ENCODE measurements at places on chromosomes 5 and 9. TPM values are rescaled to one million over a fixed set of nuclear protein-coding genes. Genes with fewer than 3 reads are reported as not detected.

DNA sequence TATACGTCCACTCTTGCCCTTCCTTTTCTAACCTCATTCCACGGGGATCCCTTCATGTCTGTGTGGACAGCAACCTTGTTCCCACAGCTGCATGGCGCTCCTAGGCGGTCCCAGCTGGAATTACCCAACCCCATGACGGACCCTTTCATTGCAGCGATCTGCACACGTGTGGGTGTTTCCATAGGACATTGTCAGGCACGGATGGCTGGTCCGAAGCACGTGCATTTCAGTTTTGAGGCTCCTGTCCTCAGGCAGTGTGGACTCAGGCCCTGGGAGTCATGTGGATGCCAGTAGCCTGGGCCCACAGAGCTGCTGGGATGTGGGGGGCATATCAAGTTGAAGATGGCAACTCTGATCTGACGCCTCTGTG is 15.0 kb downstream of the CARD19 start:
- no peaks in the 10 kb centered on the region for H3K27me3 ChIP-seq
- H3K4me1 ChIP-seq, result no peaks in the 10 kb centered on the region
- H3K36me3 ChIP-seq, result no peaks in the 10 kb centered on the region
- no peak overlapping the region for H3K27ac ChIP-seq
- no peak overlapping the region for H3K4me3 ChIP-seq

DNA sequence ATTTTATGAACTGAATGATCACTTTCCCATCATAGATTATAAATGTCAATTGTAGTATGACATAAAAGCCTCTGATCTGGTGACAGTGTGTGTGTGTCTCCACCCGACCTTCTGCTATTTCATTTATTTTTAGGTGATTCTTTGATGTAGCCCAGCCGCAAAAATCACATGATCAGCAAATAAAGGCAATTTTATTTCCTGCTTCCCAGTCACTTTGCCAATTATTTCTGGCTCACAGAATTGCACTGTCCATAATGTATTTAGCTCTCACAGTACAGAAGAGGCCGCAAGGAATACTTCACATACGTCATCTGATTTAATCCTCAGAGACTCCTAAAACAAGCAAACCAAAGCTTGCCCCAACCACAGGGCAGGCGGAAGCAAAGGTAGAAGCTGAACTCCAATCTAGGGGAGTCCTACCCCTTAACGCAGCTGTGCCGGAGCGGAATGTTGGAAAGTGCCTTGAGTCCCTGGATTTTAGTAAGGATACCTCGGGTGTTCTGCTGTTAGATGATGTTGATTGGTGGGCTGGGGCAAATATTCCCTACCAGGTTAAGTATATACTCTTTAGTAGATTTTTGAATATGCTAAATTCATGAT is 384.0 kb upstream of the IRX4 start:
- H3K36me3 ChIP-seq, result no peaks in the 10 kb centered on the region
- no peak overlapping the region for H3K4me3 ChIP-seq
- H3K27ac ChIP-seq, result no peak overlapping the region
- no peaks in the 10 kb centered on the region for H3K4me1 ChIP-seq
- no peak for DNase-seq

DNA sequence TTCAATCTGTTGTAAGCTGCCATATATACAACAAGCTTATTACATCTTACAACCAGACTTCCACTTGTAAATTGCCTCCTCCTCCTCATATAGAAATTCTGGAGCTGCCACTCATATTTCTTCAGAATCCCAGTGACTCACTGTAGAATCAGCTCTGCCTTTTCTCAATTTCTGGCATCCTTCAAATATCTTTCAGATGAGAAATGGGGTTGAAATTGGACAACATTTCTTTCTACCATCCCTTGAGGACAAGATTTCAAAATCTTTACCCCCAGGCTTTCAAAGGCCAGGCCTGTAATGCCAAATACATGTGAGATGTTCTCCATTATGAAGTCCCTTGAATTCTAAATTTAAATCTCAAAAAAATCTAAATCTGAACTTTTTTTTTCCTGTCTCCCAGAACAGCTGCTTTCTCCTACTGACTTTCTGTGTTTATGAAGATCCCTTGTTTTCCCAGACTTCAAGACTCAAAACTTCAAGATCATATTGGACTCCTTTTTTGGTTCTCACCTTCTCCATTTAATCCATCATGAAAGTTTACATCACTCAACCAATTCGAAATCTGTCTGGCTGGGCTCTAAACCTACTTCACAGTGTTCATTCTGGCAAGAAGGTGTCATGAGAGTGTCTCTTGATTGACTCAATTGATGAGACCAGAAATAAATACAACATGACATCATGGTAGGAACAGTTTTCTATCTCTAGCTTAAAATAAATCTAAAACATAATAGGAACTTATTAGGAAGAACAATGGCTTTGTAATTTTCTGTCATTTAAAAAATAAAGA is 109.8 kb downstream of the HMHB1 start:
- H3K4me1 ChIP-seq, result no peaks in the 10 kb centered on the region
- H3K36me3 ChIP-seq, result no peaks in the 10 kb centered on the region
- H3K4me3 ChIP-seq, result no peak overlapping the region

GRCh38 chr5:17766031-17766430 is 131.8 kb downstream of the TAF11L14 start:
- no peak for DNase-seq
- H3K36me3 ChIP-seq, result no peaks in the 10 kb centered on the region
- no peak overlapping the region for H3K4me3 ChIP-seq
- H3K27ac ChIP-seq, result no peak overlapping the region
- no peaks in the 10 kb centered on the region for H3K4me1 ChIP-seq

DNA sequence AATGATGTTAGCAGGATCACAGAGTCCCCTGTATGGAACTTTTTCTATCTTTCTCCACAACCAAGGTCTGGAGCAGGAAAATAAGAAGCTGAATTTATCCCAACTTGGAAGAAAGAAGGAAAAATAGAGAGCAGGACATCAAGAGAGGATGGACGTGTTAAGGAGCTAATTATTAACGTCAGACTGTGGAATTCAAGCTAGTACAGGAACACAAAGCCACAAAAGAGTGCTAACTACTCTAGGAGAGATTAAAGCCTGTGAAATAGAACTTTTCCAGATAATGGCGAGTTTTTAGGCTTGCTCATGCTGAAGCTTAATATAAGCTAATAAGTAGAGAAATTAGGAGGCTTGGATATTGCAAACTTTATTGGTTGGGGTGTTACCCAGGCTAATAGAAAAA is 632 bp upstream of the SPINK13 start:
- no peaks in the 10 kb centered on the region for H3K27me3 ChIP-seq
- no peaks in the 10 kb centered on the region for H3K36me3 ChIP-seq
- H3K4me1 ChIP-seq, result no peaks in the 10 kb centered on the region
- no peak for DNase-seq

GRCh38 chr5:90022002-90022710 is 387.4 kb downstream of the CETN3 start:
- H3K4me3 ChIP-seq, result no peak overlapping the region
- peak overlapping the region; percentile 53 for H3K27ac ChIP-seq
- H3K27me3 ChIP-seq, result no peaks in the 10 kb centered on the region
- DNase-seq, result no peak
- H3K36me3 ChIP-seq, result no peaks in the 10 kb centered on the region

GRCh38 chr9:129026442-129027223 is 1.5 kb downstream of the SH3GLB2 start:
- no peaks in the 10 kb centered on the region for H3K27me3 ChIP-seq
- peak overlapping the region; percentile 67 for H3K27ac ChIP-seq
- peak overlapping the region; percentile 85 for H3K4me3 ChIP-seq
- DNase-seq, result no peak
- H3K4me1 ChIP-seq, result peaks cover 13% of the 10 kb centered on the region

GRCh38 chr5:152542741-152543140 is 137.7 kb upstream of the NMUR2 start:
- H3K36me3 ChIP-seq, result no peaks in the 10 kb centered on the region
- no peak overlapping the region for H3K27ac ChIP-seq
- H3K4me1 ChIP-seq, result no peaks in the 10 kb centered on the region
- no peak for DNase-seq
- no peaks in the 10 kb centered on the region for H3K27me3 ChIP-seq
- no peak overlapping the region for H3K4me3 ChIP-seq

- no peaks in the 10 kb centered on the region for H3K36me3 ChIP-seq
- H3K4me1 ChIP-seq, result no peaks in the 10 kb centered on the region
- no peak overlapping the region for H3K4me3 ChIP-seq
These were observed 47.1 kb upstream of the NEK6 start for GRCh38 chr9:124210697-124211096.

DNA sequence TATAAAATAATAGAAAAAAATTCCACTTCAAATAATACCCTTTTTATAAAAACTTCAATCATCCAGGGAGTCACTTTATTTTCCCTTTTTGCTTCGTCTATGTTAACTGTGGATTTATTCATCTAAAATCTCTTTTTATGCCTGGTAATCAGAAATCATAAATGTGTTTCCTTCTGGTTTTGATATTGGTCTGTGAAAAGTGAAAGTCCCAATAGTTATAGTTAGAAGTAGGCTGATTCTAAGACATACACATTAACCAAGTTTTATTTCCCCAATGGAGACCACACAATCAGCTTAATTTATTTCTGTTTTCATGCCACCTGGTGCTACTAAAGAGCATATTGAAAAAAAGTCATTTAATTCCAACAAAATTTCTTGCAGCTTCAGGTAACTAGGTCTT is 45.7 kb downstream of the ZNF474 start:
- H3K27ac ChIP-seq, result no peak overlapping the region
- no peaks in the 10 kb centered on the region for H3K4me1 ChIP-seq
- H3K27me3 ChIP-seq, result no peaks in the 10 kb centered on the region
- H3K36me3 ChIP-seq, result no peaks in the 10 kb centered on the region

GRCh38 chr9:136377341-136378169 is 4.1 kb upstream of the CARD9 start:
- H3K27me3 ChIP-seq, result no peaks in the 10 kb centered on the region
- H3K4me3 ChIP-seq, result no peak overlapping the region
- no peak overlapping the region for H3K27ac ChIP-seq
- no peaks in the 10 kb centered on the region for H3K36me3 ChIP-seq
- H3K4me1 ChIP-seq, result no peaks in the 10 kb centered on the region
- DNase-seq, result no peak

DNA sequence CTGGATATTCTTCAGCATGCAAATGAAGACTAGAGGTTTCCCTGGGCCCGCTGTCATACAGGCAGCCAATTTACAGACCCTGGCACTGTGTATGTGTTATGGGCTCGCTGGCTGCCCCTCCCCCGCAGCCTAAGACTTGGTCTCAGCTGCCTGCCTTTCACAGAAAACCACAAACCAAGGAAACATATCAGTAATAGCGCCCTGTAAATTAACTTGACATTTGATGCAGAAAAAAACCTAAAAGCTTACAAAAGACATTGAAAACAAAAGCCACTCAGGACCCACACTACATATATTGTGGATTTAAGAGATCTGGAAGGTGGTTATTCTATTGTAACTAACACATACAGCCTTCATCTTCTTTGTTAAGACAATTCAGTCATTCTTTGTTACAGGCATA is 287.0 kb upstream of the TMEM161B start:
- no peak overlapping the region for H3K27ac ChIP-seq
- DNase-seq, result no peak
- H3K27me3 ChIP-seq, result no peaks in the 10 kb centered on the region
- H3K4me1 ChIP-seq, result no peaks in the 10 kb centered on the region
- H3K36me3 ChIP-seq, result no peaks in the 10 kb centered on the region

DNA sequence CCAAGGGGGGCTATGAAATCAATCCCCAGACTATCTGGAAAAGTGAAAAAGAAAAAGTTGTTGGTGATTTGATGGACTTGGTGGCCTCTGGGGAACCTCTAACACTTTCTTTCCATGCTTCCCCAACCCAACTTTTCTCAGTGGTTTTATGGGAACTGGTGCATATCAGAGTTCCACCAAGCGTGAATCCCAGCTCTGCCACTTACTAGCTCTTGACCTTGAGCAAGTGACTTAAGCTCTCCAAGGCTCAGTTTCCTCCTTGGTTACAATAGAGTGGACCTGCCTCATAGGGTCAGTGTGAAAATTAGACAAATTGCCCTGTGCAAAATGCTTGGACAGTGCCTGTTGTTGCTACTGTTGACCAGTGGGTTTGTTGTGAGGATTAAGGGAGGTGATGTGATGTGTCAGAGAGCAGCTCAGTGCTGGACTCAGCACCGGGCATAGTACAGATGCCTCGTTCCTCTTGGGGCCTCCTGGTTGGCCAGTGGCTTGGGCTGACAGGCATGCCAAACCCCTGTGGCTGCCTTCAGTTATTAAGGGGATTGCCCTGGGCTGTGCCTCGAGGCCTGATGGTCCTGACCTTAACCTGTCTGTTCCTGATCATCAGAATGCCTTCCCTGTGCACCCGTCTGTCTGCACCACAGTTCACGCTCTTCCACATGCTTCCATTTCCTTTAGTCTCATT is 49.3 kb downstream of the COL15A1 start:
- H3K27me3 ChIP-seq, result no peaks in the 10 kb centered on the region
- DNase-seq, result no peak
- no peaks in the 10 kb centered on the region for H3K36me3 ChIP-seq
- no peak overlapping the region for H3K4me3 ChIP-seq
- no peak overlapping the region for H3K27ac ChIP-seq
- no peaks in the 10 kb centered on the region for H3K4me1 ChIP-seq

PCDHA10 gene
- 3.1 TPM for total RNA-seq

ARSI gene
- total RNA-seq, result 15.1 TPM

CCDC152 gene
- 0.76 TPM for total RNA-seq

ZFP2 gene
- 5.7 TPM for total RNA-seq

BARX1 gene
- 0.67 TPM for total RNA-seq

CSF1R gene
- 1.0 TPM for total RNA-seq

SWI5 gene
- total RNA-seq, result 10.3 TPM

DAB2 gene
- 23.1 TPM for total RNA-seq

SOWAHA gene
- total RNA-seq, result not detected

OTULINL gene
- 16.1 TPM for total RNA-seq

HTR1A gene
- total RNA-seq, result not detected
